ENCODE measurements at places on chromosomes 3 and 15. TPM values are rescaled to one million over a fixed set of nuclear protein-coding genes. Genes with fewer than 3 reads are reported as not detected.

GRCh38 chr15:25937796-25938195 lies 74.7 kb upstream of the ATP10A start:
- DNase-seq: no peak

GRCh38 chr15:77702211-77702957 lies 69.7 kb upstream of the LINGO1 start:
- no peak for DNase-seq

GRCh38 chr3:24502690-24503089 lies 8.0 kb upstream of the THRB start:
- no peak for DNase-seq

Gene CTXN2
- total RNA-seq: not detected

Gene FANCD2OS
- total RNA-seq: not detected

Data from esophagus muscularis mucosa (tissue), 4 donors.